ENCODE measurements at places on chromosomes 2 and 18. TPM values are rescaled to one million over a fixed set of nuclear protein-coding genes. Genes with fewer than 3 reads are reported as not detected.

GRCh38 chr18:7038330-7038851 lies 79.2 kb downstream of the LAMA1 start:
- no peak for DNase-seq

DNA sequence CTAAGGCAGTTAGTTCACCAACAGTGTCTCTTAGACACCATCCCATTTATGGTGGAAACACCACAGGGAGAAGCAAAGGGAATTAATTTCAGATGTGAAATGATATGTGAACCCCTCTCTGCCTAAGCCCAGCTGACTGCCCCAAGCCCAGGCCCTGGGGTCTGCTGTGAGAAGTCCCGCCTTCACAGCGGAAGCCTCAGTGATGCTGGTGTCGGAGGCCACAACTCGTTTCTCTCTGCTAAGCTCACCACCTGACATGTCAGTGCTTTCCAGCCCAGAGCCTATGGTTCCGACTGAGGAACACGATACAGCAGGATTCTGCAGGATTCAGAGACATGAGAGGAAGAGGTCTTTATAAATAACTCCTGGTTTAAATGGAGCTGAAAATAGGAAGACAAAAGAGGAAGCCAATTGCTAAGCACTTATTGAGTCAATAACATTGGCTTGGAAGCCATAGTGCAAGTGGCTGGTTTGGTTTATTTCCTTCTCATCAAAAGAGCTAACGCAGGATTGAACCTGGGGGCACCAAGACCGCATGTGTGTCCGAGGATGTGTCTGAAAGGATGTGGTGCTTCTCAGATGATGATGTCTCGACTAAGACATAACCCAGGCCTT lies 21.9 kb upstream of the LOXHD1 start:
- no peak for DNase-seq

GRCh38 chr18:11977153-11977466 lies 4.2 kb upstream of the IMPA2 start:
- DNase-seq = no peak

DNA sequence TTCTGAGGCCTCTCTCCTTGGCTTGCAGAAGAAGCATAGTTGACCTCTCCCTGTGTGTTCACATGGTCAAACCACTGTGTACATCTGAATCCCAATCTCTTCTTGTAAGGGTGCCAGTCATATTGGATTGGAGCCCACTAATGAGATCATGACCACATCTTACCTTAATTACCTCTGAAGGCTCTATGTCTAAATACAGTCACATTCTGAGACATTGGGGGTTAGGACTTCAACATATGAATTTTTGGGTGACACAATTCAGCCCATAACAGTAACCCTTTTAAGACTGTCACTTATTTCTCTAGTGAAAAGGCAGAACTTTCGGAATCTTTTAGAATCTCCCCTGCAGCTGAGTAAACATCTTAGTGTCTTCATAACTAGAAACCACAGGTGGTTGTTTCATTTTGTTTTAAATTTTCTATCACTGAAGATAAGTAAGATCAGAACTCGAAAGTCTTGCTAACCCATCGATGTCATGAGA lies 33.3 kb downstream of the BMP10 start:
- no peak for DNase-seq

SPHKAP gene
- total RNA-seq = not detected

HOXD3 gene
- total RNA-seq = not detected

DNA sequence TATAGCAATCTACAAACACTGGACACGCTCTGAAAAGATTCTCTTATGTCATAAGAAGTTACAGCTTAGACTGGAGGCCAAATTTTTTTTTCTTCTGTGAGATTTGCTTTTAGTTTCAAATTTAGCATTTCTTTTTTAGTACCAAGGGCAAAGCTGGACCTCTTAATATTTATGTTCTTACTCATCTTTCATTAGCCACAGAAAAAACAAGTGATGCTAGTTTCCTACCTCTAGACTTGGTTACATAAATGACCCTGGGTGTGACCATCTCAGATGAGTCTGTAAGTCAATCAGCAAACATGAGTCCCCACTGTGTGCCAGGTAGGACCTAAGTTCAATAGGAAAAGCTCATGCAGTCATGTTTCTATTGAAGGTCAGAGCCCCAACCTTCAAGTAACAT lies 94.4 kb downstream of the MEP1B start:
- no peak for DNase-seq

GRCh38 chr2:191246820-191247380 lies 1.7 kb downstream of the MYO1B start:
- DNase-seq = no peak

DNA sequence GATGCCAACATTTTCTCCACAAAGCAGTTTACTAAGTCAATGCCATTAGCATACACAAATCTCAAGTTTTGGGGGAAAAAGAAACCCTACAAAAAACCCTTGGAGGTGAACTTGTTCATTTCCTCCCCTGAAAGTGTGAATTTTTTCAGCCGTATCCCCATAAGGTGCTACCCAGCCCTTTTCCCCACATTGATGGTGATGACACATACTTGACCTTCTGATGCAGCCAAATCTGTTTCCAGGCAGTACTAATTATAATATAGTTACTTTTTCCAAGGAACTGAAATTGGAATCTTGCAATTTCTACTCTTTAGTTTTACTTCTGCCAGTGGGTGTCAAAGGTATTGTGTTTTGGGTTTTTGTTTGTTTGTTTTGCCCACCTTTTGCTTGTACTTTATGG lies 474.5 kb downstream of the TGIF1 start:
- DNase-seq = no peak

CHAC2 gene
- 7.0 TPM for total RNA-seq

MROH2A gene
- not detected for total RNA-seq

DNA sequence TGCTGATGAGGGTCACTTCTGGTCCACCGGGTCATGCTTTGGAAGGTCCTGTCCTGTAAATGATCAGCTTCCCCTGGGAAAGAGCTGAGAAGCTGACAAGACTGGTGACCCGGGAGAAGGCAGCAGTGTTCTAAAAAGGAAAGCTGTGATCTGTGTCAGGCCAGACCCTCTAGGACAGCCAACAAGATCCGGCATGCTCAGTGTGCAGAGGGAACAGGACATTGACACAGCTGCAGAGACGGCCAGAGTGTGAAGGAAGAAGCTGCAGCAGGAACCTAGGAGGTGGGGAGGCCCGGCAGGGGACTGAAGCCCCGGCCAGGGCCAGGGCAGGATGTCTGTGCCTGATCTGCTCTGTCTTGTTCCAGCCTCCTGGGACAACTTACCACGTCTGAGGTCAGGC lies 372.7 kb upstream of the ID2 start:
- no peak for DNase-seq

GRCh38 chr2:145026456-145027455 lies 506.8 kb upstream of the ZEB2 start:
- no peak for DNase-seq

KIAA2012 gene
- not detected for total RNA-seq

DNA sequence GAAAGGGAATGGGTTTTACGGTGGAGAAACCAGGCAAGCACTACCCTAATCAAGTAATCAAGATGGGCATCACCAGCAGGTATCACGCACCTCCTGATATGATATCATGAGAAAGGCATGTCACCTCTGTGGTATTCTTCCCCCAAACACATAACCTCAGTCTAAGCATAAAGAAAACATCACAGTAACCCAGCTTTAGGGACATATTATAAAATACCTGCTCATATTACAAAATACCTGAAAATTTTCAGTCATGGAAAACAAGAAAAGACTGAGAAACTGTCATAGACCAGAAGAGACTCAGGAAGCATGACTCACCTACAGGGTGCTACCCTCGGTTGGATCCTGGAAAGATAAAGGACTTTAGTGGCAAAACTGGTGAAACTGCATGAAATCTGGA lies 30.5 kb downstream of the GCKR start:
- no peak for DNase-seq

- DNase-seq = no peak
These were observed 82.4 kb downstream of the FEZ2 start for GRCh38 chr2:36515538-36515937.

Measured in activated B cell treated with CpG ODN at 0.5 μM for 24 hours (primary cell).